ENCODE measurements at places on chromosomes 16 and 17.

GRCh38 chr17:83154311-83155127 is 75.1 kb downstream of the METRNL start:
- no peak for DNase-seq

GRCh38 chr17:75228305-75228704 is 22.8 kb downstream of the NUP85 start:
- no peak for DNase-seq

DNA sequence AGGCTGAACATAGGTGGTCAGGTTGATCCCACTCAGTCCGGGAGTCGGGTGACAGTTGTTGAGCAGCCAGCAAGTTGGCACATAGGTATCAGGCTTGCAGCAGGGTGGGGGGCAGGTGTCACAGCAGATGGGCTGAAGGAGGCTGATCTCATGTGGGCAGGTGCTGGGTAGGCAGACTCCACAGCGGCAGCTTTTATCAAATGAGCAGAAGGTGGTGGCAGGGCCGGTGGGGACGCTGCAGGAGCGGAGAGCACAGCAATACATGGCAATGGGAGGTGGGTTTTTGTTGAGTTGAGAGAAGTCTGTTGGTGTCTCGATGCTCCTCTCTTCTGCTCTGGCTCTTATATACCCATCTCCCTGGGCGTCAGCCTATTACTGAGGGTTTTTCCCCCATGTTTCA is at the start of gene KRTAP3-1:
Gene KRTAP3-1, minus strand, starts transcription at position 318 of the 400 bp plus-strand sequence. Its CDS starts 54 bp downstream, at position 264.
- no peak for DNase-seq

- no peak for DNase-seq
Measured at GRCh38 chr16:30924076-30924912, 922 bp downstream of the FBXL19 start.

DNA sequence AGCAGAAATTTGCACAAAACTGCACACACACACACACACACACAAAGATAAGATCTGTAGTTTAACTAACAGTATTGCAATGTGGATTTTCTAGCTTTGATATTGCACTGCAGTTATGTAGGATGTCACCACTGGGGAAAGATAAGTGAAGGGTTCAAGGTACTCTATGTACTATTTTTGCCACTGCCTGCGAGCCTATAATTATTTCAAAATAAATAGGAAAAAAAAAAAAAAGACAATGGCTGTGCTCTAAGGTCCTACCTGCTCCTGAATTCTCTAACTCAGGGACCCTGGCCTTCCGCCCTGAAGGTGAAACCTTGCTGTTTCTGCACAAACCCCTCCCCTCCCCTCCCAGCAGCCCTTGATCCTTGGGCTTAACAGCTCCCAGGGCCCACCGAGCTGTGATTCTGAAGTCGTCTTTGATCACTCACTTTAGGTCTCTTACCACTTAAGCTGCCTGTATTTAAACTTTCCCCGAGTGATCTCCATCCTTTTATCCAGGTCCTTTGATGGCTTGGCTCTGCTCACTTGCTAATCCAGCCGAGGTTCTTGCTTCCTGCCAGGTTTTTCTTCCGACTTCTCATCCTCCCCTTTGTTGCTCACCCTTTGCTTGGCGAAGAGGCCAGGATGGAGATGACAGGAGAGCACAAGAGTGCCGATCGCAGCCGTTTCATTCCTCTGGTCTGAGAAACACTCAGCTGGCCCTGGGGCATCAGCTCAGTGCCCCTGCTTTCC is 37.7 kb downstream of the TMEM114 start:
- DNase-seq = no peak

- DNase-seq = peak; percentile 73
Measured at GRCh38 chr17:37047631-37048104, 98.9 kb downstream of the AATF start.

DNA sequence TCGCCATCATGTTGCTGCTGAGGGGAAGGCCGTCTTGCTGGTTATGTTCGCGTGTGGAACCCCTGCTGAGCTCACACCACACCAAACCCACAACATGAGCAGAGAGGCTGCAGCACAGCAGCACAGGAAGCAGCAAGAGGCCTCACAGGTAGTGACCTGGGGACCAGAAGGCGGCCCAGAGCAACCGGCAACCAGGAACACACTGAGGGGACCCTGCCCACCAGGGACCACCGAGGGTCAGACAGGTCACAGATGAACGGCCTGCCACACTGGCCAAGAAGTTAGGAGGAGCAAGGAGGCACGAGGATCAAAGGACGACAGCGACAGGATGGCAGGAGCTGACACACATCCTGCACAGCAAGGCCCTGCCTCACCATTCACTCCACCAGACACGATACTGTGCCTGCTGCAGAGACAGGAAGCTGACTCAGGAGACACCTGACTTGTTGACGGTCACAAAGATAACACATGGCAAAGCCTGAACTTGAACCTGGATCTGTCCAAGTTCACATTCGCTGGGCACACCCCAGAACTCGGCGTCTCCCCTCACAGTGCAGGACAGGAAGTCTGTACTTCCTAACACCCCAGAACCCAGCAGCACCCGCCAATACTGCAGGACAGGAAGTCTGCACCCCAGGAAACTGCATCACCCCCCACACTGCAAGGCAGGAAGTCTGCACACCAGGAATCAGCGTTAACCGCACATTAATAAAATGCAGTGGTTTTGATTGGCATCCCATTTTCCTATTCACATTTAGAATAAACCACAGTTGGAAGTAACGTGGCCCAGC is 98.5 kb downstream of the ZNF778 start:
- DNase-seq = no peak

DNA sequence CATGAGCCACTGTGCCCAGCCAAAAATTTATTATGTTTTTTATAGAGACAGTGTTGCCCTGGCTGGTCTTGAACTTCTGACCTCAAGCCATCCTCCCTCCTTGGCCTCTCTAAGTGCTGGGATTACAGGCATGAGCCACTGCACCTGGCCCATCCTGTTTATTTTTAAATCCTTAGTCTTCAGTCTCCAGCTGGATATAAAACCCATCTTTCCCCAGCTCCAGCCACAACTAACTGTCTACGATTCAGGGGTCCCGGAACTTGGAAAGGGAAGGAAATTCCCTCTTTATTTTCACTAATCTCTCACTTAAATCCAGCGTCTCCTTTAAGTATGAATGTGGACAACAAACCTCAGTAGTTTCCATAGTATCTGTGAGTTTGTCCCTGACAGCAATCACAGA is 62.2 kb downstream of the IQCK start:
- DNase-seq = no peak

DNA sequence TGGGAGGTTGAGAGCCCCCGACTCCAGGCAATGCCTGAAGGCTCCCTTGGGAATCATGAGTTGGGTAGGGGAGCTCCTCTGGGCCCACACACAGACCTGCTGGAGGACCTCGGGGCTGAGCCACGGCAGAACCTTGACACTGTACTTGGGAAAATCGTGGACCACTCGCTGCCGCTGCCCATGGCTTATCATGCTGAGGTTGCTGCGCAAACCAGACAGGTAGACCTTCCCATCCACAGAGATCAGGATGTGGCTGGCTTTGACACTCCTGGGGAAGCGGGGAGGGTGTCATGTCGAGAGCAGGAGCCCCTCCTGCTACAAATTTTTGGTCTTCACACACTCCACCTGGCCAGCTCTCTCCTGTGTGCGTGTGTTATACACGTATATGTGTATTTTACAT is 7.2 kb upstream of the LIMD2 start:
- DNase-seq = no peak

- DNase-seq = no peak
Measured at GRCh38 chr16:22977294-22977697, 163.3 kb downstream of the HS3ST2 start.

- DNase-seq = peak; percentile 75
Measured at GRCh38 chr16:78321620-78322360, 222.3 kb downstream of the WWOX start.

GRCh38 chr16:3722508-3722907 is 5.2 kb upstream of the TRAP1 start:
- no peak for DNase-seq

- no peak for DNase-seq
Measured at GRCh38 chr17:45200701-45201100, 21.0 kb upstream of the FMNL1 start.

DNA sequence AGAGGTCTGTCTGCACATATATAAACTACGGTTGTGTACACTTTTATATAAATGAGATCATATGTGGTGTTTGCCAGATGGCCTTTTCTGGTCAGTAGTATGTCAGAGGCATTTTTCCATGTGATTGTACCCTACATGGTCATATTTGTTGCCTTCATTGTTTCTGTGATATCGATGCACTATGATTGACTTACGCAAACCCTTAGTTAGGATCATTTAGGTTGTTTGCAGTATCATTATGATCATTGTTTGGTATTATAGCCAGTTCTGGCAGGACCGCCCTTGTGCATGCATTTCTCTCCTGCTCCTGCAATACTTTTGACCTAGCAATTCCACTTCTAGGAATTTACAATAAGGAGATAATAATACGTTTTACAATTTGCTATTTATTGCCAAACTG is 169.1 kb downstream of the MSI2 start:
- no peak for DNase-seq

DNA sequence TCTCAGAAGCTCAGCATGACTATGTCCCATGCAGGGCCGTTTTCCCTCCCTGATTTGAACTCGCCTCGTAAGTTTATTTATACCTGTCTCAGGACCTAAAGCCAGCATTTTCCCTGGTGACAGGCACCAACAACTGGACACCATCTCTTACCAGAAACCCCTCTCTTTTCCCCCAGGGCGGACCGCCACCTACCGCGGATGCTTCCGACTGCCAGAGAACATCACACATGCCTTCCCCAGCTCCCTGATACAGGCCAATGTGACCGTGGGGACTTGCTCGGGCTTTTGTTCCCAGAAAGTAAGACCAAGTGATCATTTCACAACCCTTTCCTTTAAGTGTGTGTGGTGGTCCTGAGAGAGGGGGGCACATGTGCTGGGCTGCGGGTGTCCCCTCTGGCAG is 24.7 kb downstream of the WSCD1 start:
- DNase-seq = no peak

DNA sequence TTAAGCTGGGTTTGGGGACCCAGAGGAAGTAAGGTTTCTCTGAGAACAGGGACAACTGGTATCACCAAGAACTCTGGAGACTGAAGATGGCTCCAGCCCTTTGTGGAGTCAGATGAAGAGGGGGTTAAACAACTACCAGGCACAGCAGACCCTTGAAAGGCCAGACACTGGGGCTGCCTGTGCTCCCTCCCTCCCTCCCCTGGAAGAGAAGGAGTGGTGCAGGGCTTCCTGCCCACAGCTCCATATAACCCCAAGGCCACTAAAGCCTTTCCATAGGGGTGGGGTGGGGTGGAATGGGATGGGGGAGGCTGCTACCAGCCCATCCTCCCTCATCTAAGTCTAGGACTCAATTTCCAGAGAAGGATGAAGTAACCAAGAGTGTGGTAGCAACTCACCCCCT is 66.7 kb downstream of the CCDC182 start:
- no peak for DNase-seq

DNA sequence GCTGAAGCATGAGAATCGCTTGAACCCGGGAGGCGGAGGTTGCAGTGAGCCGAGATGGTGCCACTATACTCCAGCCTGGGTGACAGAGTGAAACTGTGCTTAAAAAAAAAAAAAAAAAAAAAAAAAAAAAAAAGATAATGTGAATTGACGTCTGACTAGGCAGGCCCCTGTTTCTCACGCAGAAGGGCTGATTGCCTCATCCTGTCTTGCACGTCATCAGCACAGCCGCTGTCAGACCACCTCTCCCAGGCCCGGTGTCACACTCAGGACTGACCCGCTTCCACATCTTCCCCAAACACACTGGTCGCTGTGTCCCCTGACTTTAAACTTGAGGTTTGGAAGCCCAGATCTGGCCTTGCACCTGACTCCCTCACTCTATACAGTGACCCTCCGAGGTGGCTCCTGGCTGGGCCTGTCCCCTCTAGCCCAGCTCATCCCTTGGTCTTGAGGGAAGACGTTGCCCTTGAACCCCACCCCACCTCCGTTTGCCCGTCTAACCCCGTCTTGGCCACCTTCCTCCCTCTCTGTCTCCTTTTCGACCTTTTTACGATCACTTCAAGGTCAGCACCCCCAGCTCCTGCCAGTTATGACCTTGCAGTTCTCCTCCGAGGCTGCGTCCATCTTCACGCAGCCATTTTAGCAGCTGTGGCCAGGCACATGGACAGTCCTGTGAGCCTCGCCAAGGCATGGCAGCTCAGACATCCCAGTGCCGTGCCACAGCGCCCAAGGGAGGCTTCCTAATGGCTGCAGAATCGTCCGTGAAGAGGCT is 149.9 kb upstream of the PLCG2 start:
- DNase-seq = no peak

DNA sequence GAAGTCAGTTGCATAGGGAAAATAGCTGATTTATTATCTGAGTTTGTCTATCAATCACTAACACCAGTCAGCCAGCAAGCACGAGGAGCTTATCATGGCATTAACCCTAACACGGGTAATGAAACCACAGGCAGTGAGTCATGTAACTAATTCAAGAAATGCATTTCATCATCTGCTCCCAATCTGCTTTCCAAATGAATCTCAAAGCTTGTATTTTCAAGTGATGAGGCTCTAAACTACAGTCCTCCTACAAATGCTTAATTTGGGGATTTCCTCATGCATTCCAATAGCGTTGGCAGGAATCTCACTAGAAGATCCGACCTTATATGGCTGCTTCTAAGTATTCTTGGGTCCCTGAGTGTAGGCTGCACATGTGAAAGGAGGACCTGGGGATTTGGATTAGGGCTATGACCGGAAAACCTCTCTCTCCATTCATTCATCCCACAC is 118.4 kb upstream of the HSBP1 start:
- DNase-seq = no peak

DNA sequence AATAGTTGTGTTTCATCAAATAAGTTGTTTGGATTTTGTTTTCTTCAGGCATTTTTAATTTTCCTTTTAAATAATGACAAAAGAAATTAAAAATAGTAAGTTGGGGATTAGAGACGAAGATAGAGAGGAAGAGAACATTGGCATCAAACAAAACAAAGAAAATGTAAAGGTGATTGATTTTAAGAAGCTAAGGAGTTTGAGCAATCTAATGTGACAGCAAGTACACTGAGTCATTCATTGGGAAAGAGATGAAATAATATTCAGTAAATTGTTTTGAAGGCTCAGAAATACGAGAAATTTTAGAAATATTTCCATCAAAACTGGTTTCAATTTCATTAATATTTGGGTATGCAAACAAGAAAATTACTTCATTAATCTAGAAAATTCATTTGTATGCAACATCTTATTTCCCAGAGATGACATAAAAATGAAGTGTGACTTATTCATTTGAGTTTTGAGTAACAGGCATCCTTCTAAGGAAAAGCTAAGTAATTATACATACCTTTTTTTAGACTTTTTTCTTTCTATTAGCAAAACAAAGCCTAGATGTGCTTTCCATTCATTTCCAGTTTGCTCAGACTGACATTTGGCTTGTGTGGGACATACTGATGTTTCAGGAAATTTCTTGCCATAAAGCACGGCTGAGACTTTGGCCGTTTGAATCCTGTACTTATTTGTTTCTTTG is 66.7 kb downstream of the COX10 start:
- DNase-seq = no peak

GRCh38 chr17:82064433-82065192 is 991 bp downstream of the DUS1L start:
- DNase-seq = no peak
